ENCODE measurements at places on chromosomes 3 and 15. TPM values are rescaled to one million over a fixed set of nuclear protein-coding genes. Genes with fewer than 3 reads are reported as not detected.

DNA sequence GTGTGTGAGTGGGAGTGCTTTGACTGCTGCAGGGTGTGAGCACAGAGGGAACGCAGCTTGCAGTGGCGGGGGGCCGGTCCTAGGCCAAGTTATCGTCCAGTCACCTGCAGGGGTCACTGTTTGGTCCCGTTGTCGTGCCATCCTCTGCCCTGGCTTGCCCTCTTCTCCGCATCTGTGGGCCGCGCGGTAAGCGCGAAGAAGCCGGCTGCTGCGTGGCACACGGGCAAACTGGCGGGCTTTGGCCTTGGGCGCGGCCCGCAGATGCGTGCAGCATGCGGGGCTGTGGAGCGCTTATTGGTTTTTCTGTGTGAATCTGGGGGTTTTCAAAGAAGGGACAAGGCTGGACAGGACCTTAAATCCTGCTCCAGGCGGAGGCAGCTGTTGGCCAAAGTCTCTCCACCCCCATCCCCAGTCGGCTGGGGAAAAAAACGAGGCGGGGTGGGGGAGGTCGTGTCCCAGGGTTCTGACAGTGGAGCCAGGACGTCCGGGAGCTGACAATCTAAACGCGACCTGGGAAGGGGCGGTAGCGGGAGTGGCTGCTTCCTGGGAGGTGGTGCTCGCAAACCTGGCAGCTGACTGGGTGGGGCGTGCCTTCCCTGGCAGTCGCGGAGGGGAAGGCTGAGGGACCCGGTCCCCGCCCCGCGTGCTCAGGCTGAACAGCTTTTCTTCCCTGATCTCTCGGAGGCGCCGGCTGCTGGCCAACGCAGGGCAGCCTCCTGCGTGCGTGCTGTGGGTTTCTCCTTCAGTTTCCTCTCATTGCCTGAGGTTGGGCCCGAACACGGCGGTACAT, 39.7 kb upstream of the VEPH1 start:
- DNase-seq = peak; percentile 73

CKMT1A gene
- total RNA-seq = 65.4 TPM

- no peak for DNase-seq
Measured at GRCh38 chr3:142577696-142578328, 721 bp downstream of the ATR start.

CPB1 gene
- total RNA-seq = 16.5 TPM

GRCh38 chr15:40150163-40150925, 10.5 kb upstream of the BUB1B start:
- no peak for DNase-seq

DNA sequence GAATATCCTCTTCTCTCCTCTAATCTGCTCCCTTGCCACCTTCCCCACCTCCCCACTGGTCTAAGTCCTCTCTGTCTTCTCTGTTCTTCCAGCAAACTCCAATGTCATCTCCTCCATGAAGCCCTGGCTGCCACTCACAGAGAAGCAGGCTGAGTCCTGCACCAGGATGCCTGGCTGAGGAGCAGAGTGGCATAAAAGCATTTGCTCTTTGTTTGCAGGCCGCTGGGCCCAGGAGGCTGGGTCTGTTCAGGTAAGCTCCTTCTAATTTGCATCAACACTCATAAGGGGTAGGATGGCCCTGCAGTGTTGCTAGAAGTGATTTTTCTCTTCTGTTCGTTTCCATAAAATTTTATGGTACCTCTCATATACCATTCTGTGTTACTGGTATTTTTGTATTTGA, 43.2 kb upstream of the KLHL25 start:
- no peak for DNase-seq

Measured in mucosa of gallbladder (tissue), 1 donor.